ENCODE measurements at places on chromosomes 7 and 10. TPM values are rescaled to one million over a fixed set of nuclear protein-coding genes. Genes with fewer than 3 reads are reported as not detected.

GRCh38 chr7:142855114-142855743 lies 353 bp downstream of the EPHB6 start:
- DNase-seq: no peak

DNA sequence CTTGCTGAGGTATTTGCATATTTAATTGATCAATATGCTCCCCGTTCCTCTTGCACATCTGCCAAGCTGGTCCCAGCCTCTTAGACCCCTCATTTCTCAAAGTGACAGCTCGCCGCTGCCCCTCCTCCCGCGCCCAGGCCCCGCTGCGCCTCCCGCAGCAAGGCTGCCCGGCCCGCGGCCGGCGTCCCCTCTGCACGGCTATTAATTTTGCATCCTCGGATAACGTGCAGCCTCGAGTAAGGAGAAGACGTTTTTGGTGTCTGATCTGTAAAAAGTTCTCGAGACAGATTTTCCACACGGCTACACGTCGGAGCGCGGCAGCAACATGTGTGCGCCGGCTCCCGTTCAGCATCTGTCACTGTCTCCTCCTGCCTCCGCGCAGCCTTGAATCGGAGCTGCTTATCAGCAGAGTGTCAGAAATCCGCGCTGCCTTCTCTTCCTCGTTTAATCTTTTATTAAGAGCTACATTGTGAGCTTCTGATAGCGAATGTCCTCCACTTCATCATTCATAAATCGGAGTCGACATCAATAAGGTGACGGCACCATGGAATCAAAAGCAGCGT lies 65.3 kb downstream of the EBF3 start:
- DNase-seq: no peak

DNA sequence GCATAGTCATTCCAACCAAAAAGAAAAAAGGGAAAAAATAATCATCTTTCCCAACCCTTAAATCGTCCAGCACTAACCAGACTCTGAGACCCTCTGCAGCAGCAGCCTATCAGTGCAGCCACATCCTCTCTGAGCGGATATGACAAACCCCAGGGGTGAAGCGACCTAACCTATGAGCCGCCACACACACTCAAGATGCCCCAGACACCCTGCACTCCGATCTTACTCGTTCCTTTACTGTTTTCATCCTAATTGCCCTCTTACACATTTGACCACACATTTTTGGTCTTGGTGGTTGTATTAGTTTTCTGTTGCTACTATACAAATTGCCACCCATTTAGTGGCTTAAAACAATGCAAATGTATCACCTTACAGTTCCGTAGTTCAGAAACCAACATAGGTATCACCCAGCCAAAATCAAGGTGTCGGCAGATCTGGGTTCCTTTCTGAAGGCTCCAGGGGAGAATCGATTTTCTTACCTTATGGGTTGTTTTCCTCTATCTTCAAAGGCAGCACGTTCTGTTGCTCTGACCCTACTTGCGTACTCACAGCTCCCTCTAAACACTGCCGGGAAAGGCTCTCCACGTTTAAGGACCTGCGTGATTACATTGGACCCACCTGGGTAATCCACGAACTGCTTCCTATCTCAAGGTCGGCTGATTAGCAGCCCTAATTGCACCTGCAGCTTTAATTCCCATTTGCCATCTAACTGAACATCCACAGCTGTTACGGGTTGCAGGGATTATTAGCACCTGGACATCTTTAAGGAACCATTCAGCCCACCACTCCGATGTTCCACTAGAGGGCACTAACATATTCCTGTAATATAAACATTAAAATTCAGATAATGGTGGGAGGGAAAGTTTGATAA lies 37.3 kb upstream of the PRSS1 start:
- peak; percentile 52 for DNase-seq

GRCh38 chr10:85147346-85148250 lies 819.2 kb downstream of the CCSER2 start:
- no peak for DNase-seq

DNA sequence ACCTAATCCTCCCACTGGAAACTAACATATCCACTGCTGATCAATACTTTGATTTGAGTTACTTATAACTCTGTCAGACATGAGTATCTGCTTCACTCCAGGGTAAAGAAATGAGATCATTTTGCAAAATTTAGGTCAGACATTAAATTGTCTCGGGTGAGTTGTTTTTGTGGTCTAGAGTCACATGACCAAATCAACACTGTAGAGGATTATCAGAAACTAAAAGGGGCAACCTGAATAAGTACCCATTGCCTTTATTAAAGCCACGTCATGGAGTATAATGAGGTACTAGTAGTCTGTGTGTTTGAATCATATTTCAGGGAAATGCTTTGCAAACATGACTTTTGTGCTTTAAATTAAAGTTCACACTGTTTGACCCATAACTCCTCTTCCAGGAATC lies 107.7 kb upstream of the ADO start:
- DNase-seq: no peak

GRCh38 chr10:74556072-74556705 lies 270.2 kb upstream of the KAT6B start:
- DNase-seq: no peak

DNA sequence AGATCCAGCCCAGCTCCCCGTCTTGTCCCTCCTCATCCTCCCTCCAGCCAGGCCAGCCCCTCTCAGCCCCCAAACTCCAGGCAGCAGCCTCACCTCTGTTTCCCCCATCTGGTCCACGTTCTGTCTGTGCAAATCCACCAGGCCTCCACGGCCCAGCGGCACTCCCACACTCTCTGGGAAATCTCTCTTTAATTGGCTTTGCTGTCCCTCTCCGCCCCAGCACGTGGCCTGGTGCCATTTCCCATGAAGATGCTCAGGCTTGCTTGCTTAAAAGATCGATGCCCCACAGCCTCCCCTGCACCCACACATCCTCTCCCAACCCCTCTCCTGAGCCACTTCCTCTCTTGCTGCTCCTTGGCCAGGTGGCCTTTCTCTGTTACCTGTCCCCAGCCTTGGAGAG lies 39.3 kb downstream of the PRF1 start:
- no peak for DNase-seq

- no peak for DNase-seq
Observed at GRCh38 chr7:116979430-116979829, 26.1 kb downstream of the ST7 start.

GRCh38 chr10:14775656-14776055 lies 959 bp upstream of the FAM107B start:
- no peak for DNase-seq

DNA sequence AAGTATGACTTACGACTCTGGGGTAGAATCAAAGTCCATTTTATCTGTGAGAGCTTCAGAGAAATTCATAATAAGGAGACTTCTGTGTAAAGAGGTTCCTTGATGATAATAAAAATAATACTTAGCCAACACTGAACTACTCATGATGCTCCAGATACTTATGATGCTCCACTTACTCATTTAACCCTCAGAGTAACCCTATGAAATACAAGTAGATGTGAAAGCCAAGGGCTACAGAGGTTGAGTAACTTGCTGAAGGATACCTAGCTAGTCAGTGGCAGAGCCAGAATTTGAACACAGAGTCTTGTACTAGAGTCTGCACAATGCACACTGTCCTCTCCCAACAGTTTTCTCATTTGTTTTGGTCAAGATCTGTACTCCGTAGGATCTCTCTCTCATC lies 89.5 kb downstream of the HECW1 start:
- no peak for DNase-seq

DNA sequence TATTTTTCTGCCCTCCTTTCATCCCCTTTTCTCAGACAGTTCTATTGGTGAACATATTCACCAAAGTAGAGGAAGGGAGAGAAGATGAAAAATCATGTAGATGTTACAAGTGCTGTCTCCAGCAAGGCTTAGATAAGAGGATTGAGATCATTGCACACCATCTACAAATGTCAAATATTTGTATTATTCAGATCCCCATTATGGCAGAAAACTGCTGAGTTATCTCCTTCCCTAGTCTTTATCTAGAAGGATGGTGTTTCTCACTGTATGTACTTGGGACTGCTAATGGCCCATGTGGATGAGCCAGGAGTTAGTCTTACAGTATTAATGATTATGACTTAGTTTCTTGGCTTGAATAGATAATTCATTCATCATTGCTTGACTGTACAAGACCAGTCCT lies 147.2 kb upstream of the EEPD1 start:
- DNase-seq: no peak

DNA sequence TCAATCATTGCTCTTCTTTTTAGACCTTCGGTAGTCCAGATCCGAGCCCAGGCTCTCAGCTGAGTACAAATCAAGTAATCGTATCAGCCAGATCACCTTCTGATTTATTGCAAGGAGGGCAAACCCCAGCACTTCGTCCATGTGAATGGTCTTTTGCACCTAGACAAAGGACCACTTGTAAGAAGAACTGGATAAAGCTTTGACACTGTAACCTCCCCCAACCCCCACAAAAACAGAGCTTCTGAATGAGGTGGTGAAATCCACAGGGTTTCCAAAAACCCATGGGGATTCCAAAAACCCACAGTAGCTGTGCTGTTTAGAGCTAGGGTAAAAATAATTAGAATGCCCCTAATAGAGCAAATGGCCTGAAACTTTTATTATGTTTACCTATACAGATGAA lies 148.8 kb upstream of the ODAD2 start:
- no peak for DNase-seq

DNA sequence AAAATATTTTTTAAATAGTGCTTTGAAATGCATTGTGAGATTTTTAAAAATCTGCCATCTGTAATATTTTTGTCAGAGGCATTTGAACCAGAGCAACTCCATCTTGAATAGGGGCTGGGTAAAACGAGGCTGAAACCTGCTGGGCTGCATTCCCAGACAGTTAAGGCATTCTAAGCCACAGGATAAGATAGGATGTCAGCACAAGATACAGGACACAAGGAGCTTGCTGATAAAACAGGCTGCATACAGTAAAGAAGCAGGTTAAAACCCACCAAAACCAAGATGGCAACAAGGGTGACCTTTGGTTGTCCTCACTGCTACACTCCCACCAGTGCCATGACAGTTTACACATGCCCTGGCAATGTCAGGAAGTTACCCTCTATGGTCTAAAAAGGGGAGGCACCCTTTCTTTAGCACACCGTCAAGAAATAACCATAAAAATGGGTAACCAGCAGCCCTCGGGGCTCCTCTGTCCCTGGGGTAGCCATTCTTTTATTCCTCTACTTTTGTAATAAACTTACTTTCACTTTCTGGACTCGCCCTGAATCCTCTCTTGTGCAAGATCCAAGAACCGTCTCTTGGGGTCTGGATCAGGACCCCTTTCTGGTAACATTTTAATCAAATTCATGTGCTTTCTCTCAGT lies 273.7 kb downstream of the SEMA3D start:
- peak; percentile 2 for DNase-seq

GRCh38 chr10:19706904-19707303 lies 109.3 kb upstream of the PLXDC2 start:
- DNase-seq: no peak

PNLIPRP2 gene
- total RNA-seq: not detected

LGI1 gene
- 0.16 TPM for total RNA-seq

DRGX gene
- not detected for total RNA-seq

ASAH2B gene
- 2.3 TPM for total RNA-seq

All from fibroblast of the aortic adventitia (primary cell).